Cardiac fibroblast (primary cell): ENCODE measurements at places on chromosomes 4 and X.
A peak's percentile ranks its signal among the peaks of the same experiment; 100 is the strongest.

GRCh38 chr4:118290951-118291350 is 61.9 kb downstream of the PRSS12 start:
- no peak for DNase-seq

GRCh38 chr4:23782778-23783437 is 106.9 kb downstream of the PPARGC1A start:
- peak; percentile 28 for DNase-seq

DNA sequence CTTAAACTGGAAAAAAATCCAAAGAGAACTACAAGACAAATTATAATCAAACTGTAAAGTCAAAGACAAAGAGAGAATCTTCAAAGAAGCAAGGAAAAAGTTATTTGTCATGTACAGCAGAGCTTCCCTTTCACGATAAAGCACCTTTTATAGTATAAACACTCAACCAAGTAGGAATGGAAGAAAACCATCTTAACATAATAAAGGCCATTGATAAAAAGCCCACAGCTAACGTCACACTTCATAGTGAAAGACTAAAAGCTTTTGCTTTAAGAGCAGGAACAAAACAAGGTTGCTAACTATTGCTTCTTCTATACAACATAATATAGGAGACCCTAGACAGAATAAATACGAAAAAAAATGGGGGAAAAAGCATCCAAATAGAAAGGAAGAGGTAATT is 595.7 kb upstream of the POU3F4 start:
- no peak for DNase-seq

DNA sequence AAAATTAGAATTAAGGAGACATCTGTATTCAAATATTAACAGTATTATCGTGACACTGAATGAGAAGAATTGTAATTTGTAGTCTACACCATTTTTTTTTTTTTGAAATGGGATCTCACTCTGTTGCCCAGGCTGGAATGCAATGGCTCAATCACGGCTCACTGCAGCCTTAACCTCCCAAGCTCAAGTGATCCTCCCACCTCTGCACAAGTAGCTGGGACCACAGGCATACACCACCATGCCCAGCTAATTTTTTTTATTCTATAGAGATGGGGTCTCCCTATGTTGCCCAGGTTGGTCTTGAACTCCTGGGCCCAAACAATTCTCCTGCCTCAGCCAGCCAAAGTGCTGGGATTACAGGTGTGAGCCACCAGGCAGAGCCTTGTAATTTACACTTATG is 24.8 kb downstream of the ELF2 start:
- no peak for DNase-seq

- no peak for DNase-seq
These were observed 1.4 kb downstream of the C4orf36 start for GRCh38 chr4:86890790-86891189.

DNA sequence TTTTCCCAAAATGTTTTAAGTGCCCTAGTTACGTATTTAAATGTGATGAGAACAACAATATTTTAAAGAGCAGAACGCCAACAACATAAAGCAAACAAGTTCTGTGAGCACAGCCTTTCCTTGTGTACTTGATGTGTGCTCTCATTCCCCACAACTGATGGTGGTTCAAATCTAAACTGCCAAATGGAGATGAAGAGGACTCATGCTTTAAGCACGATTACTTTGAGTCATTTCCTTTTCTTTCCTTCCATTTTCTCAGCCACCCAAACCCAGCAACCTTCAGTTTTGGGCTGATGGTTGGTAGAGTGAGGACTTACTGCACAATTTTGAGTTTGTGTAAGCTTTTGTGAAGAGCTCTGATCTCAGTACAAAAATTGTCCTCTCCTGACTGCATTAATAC is 1.7 kb downstream of the NSD2 start:
- DNase-seq, result peak; percentile 39

- no peak for DNase-seq
These were observed 49.2 kb upstream of the ELOVL6 start for GRCh38 chr4:110247591-110247990.
